Stomach (tissue), 19 donors: ENCODE measurements at places on chromosomes 2 and 18.
A peak's percentile ranks its signal among the peaks of the same experiment; 100 is the strongest.

DNA sequence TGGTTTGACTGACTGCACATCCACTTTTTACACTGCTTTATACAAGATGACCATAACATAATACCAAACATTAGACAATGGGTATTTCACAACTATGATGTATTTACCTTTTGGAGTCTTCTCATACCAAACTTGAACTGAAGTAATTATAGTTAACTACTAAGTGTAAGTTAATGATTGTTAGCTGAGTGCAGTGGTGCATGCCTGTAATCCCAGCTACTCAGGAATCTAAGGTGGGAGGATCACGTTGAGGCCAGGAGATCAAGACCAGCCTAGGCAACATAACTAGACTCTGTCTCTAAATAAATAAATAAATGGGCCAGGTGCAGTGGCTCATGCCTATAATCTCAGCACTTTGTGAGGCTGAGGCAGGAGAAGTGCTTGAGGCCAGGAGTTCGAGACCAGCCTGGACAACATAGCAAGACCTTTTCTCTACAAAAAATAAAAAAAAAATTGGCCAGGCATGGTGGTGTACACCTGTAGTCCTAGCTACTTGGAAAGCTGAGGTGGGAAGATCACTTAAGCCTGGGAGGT is 44.9 kb upstream of the ORC2 start:
- no peak for DNase-seq
- H3K27ac ChIP-seq = no peak overlapping the region
- H3K4me3 ChIP-seq = no peak overlapping the region
- no peaks in the 10 kb centered on the region for H3K4me1 ChIP-seq
- H3K27me3 ChIP-seq = no peaks in the 10 kb centered on the region
- peaks cover 69% of the 10 kb centered on the region for H3K36me3 ChIP-seq

- no peaks in the 10 kb centered on the region for H3K27me3 ChIP-seq
- H3K36me3 ChIP-seq = no peaks in the 10 kb centered on the region
- H3K27ac ChIP-seq = no peak overlapping the region
- no peaks in the 10 kb centered on the region for H3K4me1 ChIP-seq
- no peak overlapping the region for H3K4me3 ChIP-seq
Measured at GRCh38 chr2:79861059-79861374, 348.2 kb downstream of the CTNNA2 start.

- H3K27ac ChIP-seq = peak overlapping the region; percentile 78
- H3K4me1 ChIP-seq = peaks cover 10% of the 10 kb centered on the region
- H3K36me3 ChIP-seq = peaks cover 15% of the 10 kb centered on the region
- no peak overlapping the region for H3K4me3 ChIP-seq
- peak; percentile 78 for DNase-seq
- no peaks in the 10 kb centered on the region for H3K27me3 ChIP-seq
Measured at GRCh38 chr2:36561237-36561944, 36.6 kb downstream of the FEZ2 start.

DNA sequence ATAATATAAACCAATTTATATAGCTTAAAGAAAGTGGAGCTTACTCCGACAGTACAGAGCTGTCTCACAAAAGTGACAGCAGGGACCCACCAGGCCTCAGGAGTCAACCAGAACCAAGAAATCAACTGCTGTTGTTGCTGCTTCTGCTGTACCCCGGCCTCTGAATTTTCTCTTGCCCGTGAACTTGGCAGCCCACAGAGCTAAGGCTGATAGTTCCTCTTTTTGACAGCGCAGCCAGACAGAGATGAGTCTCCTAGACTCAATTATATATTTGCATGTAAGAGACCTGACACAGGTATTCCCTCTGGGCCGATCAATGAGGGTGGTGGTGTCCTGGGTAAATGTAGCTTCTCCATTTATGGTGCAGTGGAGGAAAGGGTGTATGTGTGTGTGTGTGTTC is 109.4 kb downstream of the KCTD1 start:
- no peaks in the 10 kb centered on the region for H3K36me3 ChIP-seq
- H3K4me3 ChIP-seq = no peak overlapping the region
- no peak for DNase-seq
- no peak overlapping the region for H3K27ac ChIP-seq

DNA sequence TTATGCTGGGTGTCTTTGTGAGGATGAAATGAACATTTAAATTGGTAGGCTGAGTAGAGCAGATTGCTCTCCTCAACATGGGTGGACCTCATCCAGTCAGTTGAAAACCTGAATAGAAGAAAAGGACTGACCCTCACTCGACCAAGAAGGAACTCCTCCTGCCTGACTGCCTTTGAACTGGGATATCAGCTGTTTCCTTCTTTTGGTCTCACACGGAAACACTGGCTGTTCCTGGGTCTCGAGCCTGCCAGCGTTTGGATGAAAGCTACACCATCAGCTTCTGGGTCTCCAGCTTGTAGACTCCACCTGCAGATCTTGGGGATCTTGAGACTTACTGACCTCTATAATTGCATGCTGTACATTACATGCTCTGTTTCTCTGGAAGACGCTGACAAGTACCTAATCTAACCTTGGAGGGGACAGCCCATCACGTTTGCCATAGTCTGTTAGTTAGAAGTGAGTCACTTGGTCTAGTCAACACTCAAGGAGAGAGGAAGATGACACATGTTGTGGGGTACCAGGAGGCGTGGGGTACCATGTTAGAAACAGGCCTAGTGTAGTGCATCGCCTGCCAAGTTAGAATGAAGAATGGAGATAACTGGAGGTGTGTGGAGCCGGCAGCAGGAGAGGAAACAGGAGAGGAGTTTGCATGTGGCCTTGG is 267.0 kb downstream of the MREG start:
- no peak overlapping the region for H3K27ac ChIP-seq
- H3K4me1 ChIP-seq = peaks cover 10% of the 10 kb centered on the region
- no peaks in the 10 kb centered on the region for H3K36me3 ChIP-seq
- no peak for DNase-seq
- H3K27me3 ChIP-seq = no peaks in the 10 kb centered on the region

- H3K36me3 ChIP-seq = no peaks in the 10 kb centered on the region
- H3K4me3 ChIP-seq = no peak overlapping the region
- peaks cover 13% of the 10 kb centered on the region for H3K4me1 ChIP-seq
- H3K27ac ChIP-seq = no peak overlapping the region
Measured at GRCh38 chr2:42937171-42937875, 144.9 kb upstream of the HAAO start.

- no peak for DNase-seq
- H3K27ac ChIP-seq = no peak overlapping the region
- peaks cover 14% of the 10 kb centered on the region for H3K4me1 ChIP-seq
Measured at GRCh38 chr2:159199236-159199635, 87.3 kb downstream of the WDSUB1 start.
